ENCODE measurements at places on chromosomes 2 and 18. TPM values are rescaled to one million over a fixed set of nuclear protein-coding genes. Genes with fewer than 3 reads are reported as not detected.
A peak's percentile ranks its signal among the peaks of the same experiment; 100 is the strongest.

The B3GNT7 gene
- not detected for total RNA-seq

The LYPD1 gene
- total RNA-seq = not detected

The GALNT13 gene
- not detected for total RNA-seq

- peaks cover 4% of the 10 kb centered on the region for H3K4me1 ChIP-seq
- H3K4me3 ChIP-seq = no peak overlapping the region
- H3K36me3 ChIP-seq = no peaks in the 10 kb centered on the region
- no peak overlapping the region for H3K27ac ChIP-seq
Measured at GRCh38 chr2:38933653-38934052, 44.0 kb downstream of the ARHGEF33 start.

DNA sequence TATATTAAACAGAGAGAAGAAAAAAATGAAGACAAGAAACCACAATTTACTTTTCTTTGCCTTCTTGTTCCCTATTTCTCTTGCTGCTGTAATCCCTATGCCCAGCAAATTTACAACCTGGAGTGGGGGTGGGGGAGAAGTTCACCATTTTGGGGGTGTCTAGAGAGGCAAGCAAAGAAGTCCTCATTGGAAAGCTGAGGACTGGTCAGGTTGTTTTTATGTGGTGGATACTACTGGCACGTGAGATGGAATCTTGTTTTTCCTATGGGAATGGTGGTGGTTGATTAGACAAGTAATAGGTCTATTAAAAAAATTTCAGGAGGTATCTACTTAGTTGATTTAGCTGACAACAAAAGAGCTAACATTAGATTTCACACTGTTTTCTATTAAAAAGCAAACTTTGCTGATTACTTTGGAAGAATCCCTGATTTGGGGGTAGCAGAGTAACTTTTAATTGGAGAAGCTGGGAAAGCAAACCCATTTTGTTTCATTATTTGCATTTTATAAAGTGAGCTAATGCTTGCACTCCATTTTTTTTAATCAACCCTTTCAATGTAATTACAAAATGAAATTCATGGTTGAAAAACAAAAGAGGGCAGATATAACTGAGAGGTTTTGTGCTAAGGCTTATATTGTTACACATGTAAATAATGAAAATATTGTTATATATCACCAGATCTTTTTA is 6.0 kb downstream of the POU3F3 start:
- no peak for DNase-seq
- peaks cover 65% of the 10 kb centered on the region for H3K27me3 ChIP-seq
- H3K36me3 ChIP-seq = no peaks in the 10 kb centered on the region
- H3K4me1 ChIP-seq = peaks cover 15% of the 10 kb centered on the region
- H3K4me3 ChIP-seq = no peak overlapping the region

DNA sequence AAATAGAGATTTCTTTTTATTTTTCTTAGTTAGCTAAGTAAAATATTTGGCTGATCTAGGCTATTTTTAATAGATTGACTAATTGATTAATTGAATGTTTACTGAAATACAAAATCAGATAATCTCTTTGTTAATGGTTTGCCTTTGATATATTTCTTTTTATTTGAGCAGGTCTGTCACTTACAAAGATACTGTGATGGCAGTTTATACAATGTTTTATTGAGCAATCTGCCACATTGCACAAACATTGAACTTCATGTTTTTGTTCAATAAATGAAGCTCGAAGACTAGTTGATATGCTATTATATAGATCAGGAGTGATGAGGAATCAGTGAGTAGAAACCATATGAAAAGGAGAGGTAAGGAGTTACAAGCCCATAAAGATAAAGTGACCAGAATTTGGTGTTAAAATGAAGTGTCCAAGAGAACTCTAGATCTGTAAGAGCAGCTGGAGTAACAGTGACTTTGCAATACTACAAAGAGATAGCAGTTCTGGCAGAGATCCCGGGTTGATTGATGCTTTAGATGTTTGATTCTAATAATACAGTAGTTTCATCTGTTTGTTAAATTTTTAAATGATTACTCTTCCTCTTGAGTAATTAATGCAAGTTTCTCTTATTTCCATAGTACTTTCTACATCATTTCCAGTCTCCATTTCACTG is 574.2 kb downstream of the CCDC85A start:
- H3K27ac ChIP-seq = no peak overlapping the region
- no peaks in the 10 kb centered on the region for H3K27me3 ChIP-seq
- DNase-seq = no peak
- no peak overlapping the region for H3K4me3 ChIP-seq
- no peaks in the 10 kb centered on the region for H3K36me3 ChIP-seq

DNA sequence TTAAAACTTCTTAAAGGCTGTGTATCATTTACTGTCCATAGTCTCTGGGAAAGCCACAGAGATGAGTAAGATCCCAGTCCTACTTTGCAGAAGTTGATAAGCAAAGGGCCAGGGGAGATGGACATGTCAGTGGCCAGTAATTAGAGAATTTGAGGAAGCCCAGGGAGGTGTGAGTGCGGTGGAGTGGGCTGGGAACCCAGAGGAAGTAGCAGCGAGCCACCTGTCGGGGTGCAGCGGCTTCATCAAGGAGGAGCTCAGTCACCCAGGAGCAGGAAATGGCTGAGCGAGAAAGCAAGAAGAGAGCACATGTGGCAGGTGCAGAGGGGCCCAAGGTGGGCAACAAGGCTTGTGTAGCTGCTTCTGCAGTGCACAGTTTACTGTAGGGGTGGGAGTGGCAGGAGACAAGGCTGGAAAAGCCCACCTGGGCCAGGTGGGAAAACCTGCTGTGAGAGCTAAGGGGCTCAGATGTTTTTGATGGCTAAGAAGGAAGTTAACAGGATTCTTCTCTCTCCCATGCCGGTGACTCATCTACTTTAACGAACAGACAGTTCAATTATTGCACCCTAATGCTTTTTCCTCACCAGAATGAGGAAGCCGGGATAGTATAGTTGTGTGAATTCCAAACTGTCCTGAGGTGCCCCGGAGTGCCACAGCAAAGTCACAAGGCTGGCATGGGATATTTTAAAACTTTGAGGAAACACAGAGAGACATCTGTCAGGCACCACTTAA is 34.8 kb upstream of the MGAT5 start:
- H3K36me3 ChIP-seq = peaks cover 3% of the 10 kb centered on the region
- H3K4me1 ChIP-seq = peaks cover 68% of the 10 kb centered on the region
- peak overlapping the region; percentile 79 for H3K27ac ChIP-seq
- no peaks in the 10 kb centered on the region for H3K27me3 ChIP-seq
- H3K4me3 ChIP-seq = peak overlapping the region; percentile 22

DNA sequence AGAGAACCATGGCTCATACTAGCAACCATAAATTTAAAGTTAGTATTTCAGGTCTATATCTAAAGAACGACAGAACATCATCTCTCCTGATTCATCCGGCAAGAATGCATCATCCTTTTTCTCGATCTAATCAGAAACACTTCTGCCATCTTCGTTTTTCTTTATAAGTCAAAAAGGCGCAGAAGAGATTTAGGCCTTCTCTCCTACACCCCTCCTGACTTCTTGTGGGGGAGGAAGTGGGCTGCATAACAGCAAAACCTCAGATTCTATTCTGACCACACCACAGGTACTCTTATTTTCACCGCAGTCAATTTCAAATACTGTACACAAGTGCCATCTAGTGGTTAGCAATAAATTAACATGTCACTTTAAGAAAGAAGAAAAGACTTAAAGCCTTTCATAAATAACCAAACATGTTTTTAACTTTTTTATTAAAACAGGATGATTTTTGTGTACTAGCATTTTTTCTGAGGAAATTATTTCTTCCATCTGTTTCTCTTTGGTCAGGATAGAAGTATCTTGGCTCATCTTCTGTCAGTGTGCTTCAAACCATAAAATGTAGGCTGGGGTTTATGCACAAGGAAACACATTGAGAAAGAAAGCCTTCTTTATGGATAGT is 48.4 kb upstream of the PIK3C3 start:
- DNase-seq = peak; percentile 55
- H3K36me3 ChIP-seq = no peaks in the 10 kb centered on the region
- H3K27ac ChIP-seq = peak overlapping the region; percentile 19
- H3K4me3 ChIP-seq = peak overlapping the region; percentile 29
- H3K4me1 ChIP-seq = peaks cover 12% of the 10 kb centered on the region

DNA sequence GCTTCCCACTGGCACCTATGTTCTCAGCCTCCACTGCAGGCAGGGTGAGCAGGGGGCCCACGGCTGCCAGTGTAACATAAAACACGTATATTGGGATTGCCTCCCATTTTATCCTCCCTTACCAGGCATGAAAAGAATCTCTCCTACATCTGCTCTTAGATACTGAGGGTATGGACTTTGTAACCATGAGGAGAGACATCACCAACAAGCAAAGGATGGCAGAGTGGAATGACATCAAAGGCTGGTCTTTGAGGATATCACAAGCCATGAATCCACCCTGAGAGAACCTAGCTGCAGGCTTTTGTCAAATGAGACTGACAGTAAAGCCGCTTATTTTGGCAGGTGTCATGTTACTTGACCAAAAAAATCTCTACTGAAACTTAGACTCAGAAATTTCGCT is 7.4 kb downstream of the NPHP1 start:
- no peak overlapping the region for H3K4me3 ChIP-seq
- H3K4me1 ChIP-seq = no peaks in the 10 kb centered on the region
- peaks cover 3% of the 10 kb centered on the region for H3K27me3 ChIP-seq
- DNase-seq = no peak
- H3K36me3 ChIP-seq = no peaks in the 10 kb centered on the region
